NCI-H774 (cell line): ENCODE measurements at places on chromosomes 2 and 18.
A peak's percentile ranks its signal among the peaks of the same experiment; 100 is the strongest.

DNA sequence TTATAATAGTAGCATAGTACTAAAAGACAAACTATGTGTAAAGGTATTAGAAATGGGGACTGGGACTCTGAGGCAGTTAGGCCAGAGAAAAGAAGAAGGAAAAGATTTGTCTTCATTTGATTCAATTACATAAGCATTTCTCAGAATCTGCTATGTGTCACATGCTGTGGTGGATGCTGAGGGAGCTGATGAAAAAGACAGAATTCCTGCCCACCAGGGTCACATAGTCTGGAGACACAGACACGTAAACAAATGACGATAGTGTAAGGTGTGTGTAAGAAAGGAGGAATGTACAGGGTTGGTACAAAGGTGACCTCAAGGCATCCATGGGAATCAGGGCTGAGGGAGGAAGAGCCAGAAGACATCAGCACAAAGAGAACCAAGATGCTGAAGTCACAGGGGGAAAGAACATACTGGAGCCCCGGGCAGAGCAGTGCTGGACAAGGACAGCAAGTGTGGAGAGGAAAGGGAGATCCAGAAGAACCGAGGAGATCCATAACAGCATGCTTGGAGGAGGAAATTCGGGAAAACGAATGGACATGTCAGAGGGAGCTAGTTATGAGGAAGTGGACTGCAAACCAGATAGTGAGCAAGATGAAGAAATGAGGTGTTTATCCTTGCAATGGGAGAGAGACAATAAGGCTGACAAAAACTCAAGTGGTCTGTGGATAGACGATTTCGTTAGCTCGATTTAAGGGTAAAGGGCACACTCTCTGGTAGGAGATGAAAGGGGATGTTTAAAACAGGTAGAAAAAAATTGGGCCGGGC, 1.2 kb upstream of the MAPRE3 start:
- DNase-seq, result no peak

- peak; percentile 31 for DNase-seq
Observed at GRCh38 chr2:121076885-121077549, 208.0 kb downstream of the TFCP2L1 start.

DNA sequence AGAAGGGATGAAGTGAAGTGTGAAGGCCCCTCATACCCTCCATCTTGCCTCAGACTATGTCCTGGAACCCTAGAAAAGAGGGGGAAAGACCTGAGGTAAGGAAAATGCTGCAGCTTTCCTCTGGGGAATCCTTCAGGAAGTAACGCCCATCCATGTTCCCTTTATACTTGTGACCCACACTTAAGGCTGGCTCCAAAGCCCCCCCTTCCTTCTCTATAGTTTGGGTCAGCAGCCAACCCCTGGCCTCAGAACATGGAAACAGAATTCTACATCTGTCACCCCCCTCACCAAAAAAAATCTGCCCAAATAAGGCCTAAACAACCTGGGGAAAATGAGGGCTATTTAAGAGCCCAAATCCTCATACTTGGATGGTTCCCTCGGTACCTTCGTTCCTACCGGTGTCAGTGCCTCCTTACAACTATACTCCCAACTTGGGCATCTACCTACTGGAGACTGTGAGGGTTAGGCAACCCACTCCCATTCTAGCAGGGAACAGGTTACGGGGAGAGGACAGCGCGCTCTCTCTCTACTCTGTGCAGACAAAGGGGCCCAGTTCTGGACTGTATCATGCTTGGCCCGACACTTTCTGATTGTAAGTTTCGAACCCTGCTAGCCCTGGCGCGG, 689 bp downstream of the OST4 start:
- no peak for DNase-seq

- no peak for DNase-seq
Observed at GRCh38 chr2:236054621-236055305, 113.4 kb downstream of the GBX2 start.

DNA sequence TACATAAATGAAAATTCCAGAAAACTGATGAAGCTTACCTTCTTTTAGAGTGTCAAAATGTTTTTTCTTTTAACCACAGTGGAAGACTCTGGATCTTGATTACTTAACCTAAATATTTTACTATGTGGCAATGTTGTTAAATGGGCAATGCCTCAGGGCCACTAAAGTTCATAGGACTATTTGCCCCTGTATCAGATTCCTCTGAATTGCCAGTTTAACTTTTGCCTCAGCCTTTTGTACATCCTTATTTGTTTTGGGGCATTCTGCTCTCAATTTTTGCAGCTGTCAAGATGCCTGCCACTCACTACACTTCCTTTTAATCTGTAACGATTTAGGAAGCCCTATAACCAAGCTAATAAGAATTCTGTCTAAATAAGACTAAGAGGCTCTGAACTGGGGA, 31.7 kb upstream of the SERTAD2 start:
- DNase-seq, result no peak

GRCh38 chr2:219437690-219438206, 3.1 kb downstream of the SPEG start:
- DNase-seq, result no peak

DNA sequence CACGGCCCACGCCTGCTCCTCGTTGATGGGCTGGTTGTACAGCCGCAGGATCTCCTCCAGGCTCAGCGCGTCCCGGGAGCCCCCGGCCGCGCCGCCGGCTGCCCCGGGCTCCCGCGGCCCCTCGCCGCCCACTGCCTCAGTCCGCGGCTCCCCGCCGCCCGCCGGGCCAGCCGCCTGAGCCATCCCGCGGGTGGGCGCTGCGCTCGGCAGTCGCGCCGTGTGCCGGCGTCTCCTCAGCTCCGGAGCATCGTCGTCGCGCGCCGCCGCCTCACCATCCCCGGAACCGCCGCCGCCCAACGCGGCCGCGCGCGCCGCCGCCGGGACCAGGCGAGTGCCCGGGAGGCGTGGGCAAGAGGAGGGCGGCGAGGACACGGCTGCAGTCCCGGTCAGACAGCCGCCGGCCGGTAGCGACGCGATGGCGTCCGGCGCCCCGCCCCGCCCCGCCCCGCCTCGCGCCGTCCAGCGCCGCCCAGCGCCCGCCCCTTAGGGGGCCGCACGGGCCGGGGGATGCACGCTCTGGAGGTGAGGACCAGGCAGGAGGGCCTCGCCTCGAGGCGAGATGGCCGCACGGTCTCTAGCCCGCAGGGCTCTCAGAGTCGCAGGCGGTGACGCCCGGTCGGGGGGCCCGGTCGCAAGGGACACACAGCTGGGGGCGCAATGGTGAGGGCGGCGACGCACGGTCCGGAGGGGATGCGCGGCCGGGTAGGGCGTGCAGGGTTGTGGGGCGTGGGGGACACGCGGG, at the start of gene SPIRE1:
TSS of gene SPIRE1 (minus strand) at position 424 of the 742 bp plus-strand sequence. CDS start at position 183, 241 bp downstream.
- DNase-seq, result peak; percentile 72

GRCh38 chr2:211745295-211746097, 793.1 kb downstream of the ERBB4 start:
- DNase-seq, result peak; percentile 12

DNA sequence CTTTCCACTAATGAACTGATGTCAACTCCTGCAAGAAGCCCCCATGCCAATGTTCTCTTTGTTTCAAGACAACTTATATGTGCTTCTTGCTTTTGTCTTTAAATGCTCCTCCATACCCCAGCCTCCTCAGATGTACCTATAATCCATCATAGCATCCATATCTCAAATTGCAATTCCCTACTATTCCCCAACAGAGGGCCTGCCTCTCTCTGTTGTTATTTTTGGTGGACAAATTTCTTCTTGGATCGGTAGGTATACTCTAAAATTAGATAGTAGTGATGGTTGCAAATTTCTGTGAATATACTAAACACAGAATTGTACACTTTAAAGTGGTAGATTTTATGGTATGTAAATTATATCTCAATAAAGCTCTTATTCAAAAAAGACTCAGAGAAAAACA, 820.1 kb downstream of the METTL4 start:
- no peak for DNase-seq

DNA sequence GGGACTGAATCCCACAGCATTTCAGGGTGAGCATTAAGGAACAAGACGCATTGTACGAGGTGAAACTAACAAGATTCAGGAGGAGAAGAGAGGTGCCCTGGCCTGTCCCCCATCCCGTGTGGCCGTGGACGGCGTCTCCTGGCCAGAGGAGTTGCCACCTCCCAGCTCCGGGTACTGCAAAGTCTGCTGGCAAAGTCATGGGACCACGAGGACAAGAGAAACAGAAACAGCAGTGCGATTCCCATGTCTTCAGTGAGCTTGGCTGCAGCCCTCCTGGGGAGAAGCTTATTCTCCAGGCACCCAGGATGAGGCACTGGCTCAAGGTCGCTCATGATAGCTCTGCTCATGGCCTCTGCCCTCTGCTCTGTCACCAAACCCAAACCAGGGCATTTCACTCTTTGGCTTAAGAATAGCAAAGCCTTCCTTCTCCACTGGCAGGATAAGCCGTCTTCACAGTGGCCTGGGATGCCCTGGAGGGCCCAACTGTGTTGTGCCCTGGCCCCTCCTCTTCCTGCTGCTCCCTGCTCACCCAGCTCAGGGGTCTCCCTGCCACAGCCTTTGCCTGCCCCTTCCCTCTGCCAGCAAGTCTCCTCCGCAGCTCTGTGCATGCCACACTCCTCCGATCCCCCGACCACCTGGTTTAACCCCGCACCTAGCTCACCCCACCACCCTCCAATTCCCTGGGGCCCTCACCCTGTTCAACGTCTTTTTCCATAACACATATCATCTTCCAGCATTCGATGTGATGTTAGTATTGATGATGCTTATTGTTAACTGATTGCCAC, 144.8 kb downstream of the PXDN start:
- DNase-seq, result no peak

DNA sequence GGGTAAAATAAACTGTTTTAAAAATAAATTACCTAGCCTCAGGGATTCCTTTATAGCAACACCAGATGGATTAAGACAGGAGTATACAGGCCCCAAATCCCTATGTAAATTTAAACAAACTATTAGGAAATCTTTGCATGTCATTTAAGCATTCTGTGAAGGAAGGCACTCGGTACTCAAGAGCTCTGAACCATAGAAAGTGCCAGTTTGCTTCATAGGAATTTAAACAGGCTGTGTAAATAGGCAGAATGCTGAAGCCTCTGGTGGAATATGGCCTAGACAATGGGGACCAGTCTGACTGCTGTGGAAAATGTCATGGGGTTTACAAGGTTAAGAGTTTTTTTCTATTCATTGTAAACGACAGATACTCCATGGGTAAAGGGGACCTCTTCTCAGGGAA, 377.4 kb downstream of the DLGAP1 start:
- DNase-seq, result no peak

- no peak for DNase-seq
Observed at GRCh38 chr2:203984-204383, 59.8 kb downstream of the SH3YL1 start.

DNA sequence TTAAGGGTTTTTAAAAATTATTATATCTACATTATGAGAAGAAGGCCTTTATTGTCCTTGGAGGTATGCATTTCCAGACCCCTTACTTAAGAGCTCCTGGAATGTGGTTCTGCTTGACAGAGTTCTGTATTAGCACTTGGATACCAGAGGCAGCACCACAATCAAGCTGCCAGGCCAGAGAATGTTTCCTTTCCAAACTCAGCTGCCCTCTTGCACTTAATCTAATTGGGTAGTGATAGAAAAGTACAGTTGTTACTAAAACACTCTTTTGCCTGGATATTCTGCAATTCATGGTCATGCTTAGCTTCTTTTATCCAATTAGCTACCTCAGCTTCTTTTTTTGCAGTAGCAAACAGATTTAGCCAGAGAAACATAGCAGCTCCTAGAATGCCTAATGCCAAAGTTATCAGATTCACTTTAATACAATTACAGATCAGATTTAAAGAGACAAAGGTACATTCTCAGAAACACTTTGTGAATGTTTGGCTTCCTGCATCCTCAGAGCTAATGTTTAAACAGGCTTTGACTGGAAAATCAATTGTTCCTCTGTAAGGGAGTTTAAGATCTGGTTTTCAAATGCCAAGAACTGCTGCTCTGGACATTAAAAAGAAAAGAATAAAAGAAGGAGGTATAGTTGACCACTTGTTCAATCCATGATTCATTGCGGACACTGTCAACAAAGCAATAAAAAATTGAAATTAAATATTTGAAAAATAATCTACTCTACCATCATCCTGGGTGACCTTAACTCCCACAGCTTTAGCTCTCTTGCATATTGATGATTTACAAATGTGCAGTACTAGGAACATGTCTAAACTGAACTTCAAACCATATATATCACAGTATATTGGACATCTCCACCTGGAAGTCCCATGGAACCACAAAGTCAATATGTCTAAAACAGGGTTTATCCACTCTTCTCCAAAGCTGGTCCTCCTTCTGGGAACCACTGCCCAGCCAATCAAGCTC, 12.8 kb downstream of the NOSTRIN start:
- no peak for DNase-seq

GRCh38 chr2:29821591-29821990, 99.8 kb downstream of the ALK start:
- DNase-seq, result no peak

GRCh38 chr2:197348721-197349360, 38.3 kb upstream of the ANKRD44 start:
- DNase-seq, result no peak

DNA sequence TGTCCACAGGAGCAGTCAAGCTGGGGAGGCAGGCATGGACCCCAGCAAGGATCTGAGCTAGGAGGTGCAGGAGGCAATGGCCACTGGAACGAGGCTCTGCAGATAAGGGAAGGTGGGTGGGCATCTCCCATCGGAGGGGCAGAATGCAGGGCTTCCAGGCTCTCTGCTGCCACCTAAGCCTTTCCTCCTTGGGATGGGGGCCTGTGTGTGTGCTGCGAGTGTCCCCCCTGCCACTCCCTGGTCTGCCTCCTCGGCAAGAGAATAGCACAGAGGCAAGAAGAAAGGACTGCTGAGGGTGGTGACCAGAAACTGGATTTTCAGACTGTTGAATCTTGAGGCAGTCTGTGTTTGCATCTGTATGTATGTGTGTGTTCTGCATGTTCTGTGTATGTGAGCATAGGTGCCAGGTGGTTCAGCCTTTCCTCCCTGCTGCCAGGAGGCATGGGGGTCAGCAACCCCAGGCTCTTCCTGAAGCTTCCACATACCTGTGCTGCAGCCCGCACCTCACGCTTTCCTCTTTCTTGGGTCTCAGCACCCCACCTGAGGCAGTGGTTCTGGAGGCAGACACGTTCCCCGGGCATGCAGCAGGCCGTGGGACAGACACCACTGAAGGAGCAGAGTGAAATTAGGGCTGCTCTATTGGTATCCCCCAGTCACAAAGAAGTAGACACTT, 86.7 kb downstream of the EPAS1 start:
- DNase-seq, result no peak

- no peak for DNase-seq
Observed at GRCh38 chr2:240464514-240465241, 29.2 kb downstream of the GPC1 start.

- no peak for DNase-seq
Observed at GRCh38 chr2:69798290-69798908, 31.1 kb upstream of the GMCL1 start.

DNA sequence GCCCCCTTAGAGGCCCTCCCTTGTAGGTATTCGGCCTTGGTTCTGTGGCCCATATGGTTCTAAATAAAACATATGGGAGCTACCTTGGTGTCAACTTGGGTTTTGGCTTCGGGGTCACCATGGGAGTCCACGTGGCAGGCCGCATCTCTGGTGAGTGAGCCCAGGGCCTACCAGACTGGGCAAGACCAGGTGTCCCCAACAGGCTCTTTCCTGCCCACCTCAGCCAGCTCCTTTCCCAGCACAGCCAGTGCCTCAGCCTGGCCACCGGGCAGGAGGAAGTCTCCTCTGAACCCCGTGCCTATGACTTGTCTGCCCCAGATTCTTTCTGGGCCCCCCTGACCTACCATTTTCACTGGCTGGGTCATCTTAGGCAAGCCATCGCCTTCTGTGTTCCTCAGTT, 268.8 kb upstream of the TEKT4 start:
- DNase-seq, result no peak
